Breast epithelium (tissue), 4 donors: ENCODE measurements at places on chromosomes 5 and 9.
A peak's percentile ranks its signal among the peaks of the same experiment; 100 is the strongest.

DNA sequence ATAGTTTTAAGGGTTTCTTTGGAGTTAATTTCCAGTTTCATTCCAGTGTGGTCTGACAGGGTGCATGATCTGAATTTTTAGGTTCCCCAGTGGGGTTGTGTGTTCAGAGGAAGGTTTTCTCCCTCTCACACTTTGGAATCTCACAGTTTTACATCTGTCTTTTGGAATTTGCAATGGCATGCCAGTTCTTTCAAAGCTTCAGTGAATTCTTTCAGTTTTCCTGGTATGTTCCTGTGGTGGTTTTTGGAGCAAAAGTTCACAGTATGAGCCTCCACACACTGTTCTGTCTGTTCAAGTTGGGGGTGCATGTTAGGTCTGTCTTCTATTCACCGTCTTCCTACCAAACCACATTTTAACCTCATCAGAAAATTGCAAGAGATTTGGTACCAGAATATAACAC is 624.2 kb downstream of the KCTD16 start:
- no peak overlapping the region for H3K4me3 ChIP-seq
- no peak for DNase-seq
- H3K36me3 ChIP-seq: no peaks in the 10 kb centered on the region
- H3K27me3 ChIP-seq: no peaks in the 10 kb centered on the region
- H3K27ac ChIP-seq: no peak overlapping the region

- no peaks in the 10 kb centered on the region for H3K36me3 ChIP-seq
- H3K4me1 ChIP-seq: no peaks in the 10 kb centered on the region
- H3K4me3 ChIP-seq: no peak overlapping the region
- H3K27me3 ChIP-seq: no peaks in the 10 kb centered on the region
These were observed 370.0 kb downstream of the ZSWIM6 start for GRCh38 chr5:61701877-61702602.

GRCh38 chr9:100739666-100740065 is 161.8 kb downstream of the CAVIN4 start:
- H3K36me3 ChIP-seq: no peaks in the 10 kb centered on the region
- H3K27ac ChIP-seq: no peak overlapping the region
- no peaks in the 10 kb centered on the region for H3K27me3 ChIP-seq
- DNase-seq: no peak

DNA sequence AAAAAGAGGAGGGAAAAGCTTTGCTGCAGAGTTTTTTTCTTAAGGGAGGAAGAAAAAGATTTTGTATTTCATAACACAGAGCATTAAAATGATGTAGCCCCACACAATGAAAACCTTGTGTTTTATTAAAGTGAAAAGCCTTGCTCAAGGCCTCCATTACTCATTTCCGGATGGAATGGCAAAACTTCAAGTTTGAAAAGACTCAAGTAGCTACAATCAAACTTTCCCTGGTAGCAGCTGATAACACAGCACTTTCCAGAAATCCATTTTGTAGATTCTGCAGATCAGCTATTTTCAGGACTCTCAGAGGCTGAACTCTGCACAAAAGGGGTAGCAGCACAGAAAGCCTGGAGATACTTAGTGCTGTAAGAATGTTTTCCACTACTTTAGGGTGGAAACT is 374.8 kb downstream of the NFIB start:
- no peaks in the 10 kb centered on the region for H3K27me3 ChIP-seq
- no peak for DNase-seq
- peak overlapping the region; percentile 60 for H3K27ac ChIP-seq

- no peaks in the 10 kb centered on the region for H3K4me1 ChIP-seq
- no peaks in the 10 kb centered on the region for H3K27me3 ChIP-seq
- DNase-seq: no peak
- H3K27ac ChIP-seq: no peak overlapping the region
- no peak overlapping the region for H3K4me3 ChIP-seq
These were observed 120.4 kb downstream of the SPATA31D1 start for GRCh38 chr9:82108941-82109340.

DNA sequence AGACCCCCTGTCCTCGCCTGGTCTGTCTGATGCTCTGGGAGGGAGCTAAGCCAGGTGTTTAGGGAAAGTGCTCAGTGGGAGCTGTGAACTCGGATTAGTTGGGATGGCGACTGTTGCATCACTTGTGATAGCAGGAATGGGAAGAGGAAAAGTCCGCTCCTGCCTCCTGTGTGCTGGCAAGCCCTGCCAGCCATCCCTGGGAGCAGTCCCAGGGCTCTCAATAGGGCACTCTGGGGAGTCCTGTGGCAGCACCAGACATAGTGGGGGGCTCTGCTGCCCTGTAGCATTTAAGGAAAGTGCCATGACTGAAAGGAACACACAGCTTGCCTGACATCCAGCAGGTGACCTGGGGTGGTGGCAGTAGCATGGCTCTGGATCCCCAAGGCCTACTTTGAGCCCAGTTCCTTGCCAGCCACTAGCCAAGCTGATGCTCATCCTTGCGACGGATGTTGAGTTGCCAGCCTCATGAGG is 81.5 kb downstream of the AMBP start:
- H3K27ac ChIP-seq: no peak overlapping the region
- DNase-seq: peak; percentile 10
- no peak overlapping the region for H3K4me3 ChIP-seq
- H3K4me1 ChIP-seq: peaks cover 15% of the 10 kb centered on the region
- H3K36me3 ChIP-seq: no peaks in the 10 kb centered on the region

DNA sequence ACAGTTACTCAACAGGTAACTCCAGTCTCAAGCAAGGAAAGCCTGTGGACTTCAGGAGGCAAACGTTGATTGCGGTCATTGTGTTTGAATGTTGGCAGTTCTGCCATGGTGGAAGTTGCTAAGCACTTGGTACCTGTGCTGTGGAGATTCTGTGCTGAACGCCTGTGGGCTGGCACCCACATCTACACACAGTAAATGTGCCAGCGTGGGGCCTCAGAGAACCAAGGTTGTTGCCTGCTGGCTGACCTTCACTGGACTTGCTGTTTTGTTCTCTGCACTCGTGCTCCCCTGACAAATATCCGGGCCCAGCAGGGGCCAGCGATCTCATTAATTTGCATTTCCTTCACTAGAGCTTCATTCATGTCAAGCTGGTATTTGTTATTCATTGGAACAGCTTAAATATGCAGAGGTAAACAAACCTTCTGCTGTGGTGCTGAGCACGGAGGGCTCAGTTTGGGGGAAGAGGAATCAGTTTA is 141.8 kb downstream of the PRKACG start:
- H3K4me3 ChIP-seq: no peak overlapping the region
- H3K27me3 ChIP-seq: no peaks in the 10 kb centered on the region
- peak overlapping the region; percentile 34 for H3K27ac ChIP-seq
- no peaks in the 10 kb centered on the region for H3K36me3 ChIP-seq
- DNase-seq: no peak

DNA sequence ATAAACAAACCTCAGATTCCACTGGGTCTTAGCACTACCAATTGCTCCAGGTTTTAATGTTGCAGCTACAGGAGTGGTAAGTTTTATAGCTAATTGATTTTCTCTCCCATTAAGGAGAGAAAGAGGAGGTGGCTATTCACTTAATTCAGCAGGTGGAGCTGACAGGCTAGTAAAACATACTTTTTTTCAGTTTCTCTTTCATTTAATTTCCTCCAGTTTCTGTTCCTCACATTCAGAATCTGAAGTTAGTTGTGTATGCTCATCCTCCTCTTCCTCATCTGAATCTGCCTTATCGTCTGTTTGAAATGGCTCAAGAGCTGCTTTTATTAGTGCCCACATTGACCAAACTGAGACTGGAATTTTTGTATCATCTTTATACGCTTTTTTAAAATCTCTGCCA is 98.0 kb downstream of the PLPPR1 start:
- DNase-seq: no peak
- H3K36me3 ChIP-seq: no peaks in the 10 kb centered on the region
- no peaks in the 10 kb centered on the region for H3K27me3 ChIP-seq
- H3K4me1 ChIP-seq: no peaks in the 10 kb centered on the region
